ENCODE measurements at places on chromosomes 3 and 15. TPM values are rescaled to one million over a fixed set of nuclear protein-coding genes. Genes with fewer than 3 reads are reported as not detected.
A peak's percentile ranks its signal among the peaks of the same experiment; 100 is the strongest.

DNA sequence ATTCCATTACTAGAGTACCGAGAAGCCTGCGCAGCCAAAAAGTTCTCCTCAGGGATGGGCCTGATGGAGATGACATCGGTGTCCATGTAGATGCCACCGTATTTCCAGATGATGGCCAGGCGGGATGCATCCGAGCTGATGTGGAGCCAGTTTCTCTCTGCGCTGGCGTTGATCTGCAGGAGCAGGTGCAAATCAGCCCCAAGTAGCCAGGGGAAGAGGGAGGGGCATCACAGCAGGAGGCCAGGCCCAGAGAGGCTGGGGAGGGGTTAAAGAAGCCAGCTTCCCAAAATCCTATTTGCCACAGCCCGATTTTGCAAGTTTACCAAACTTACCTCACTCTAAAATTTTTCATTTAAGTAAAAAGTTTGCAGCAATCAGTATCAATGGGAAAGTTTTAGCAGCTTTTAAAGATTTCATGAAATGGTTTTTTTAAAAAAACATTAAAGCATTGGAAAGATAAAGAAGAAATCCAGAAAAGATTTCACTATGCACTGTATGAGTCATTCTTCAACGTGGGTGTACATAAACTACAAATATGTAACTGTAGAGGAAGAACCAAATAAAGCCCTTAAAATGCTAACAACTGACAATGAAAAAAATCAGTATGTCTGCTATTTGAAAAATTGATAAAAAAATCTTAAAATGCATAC is 7.4 kb downstream of the A4GNT start:
- no peak for ATAC-seq

Gene SYNPR
- not detected for total RNA-seq

- ATAC-seq = peak; percentile 48
These were observed 182.2 kb downstream of the WDR76 start for GRCh38 chr15:44009038-44009437.

DNA sequence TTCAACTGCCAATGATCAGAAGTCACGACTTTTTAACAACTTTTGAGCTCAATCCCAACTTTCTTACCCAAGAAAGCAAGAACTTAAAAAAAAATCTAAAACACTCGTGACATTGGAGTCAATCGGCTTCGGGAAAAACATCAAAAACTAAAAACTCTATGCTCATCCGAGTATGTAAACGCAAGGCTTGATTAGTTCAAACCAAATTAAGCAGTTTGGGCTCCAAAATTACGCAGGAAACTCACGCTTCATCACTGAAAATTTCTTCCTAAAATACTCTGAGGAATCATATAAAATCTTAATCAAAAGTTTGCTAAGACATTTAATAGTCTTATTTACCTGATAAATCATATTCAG is 1.6 kb downstream of the TRA2B start:
- ATAC-seq = no peak

- ATAC-seq = no peak
These were observed 9.8 kb upstream of the ANKDD1A start for GRCh38 chr15:64901914-64902313.

- no peak for ATAC-seq
These were observed 270.8 kb upstream of the TOPAZ1 start for GRCh38 chr3:43970920-43971319.

GRCh38 chr3:196642434-196642833 is 2.9 kb downstream of the NRROS start:
- no peak for ATAC-seq

Gene CLDN18
- total RNA-seq = not detected

Gene AHSG
- total RNA-seq = not detected

GRCh38 chr3:180531303-180532278 is 70.4 kb upstream of the TTC14 start:
- no peak for ATAC-seq

Gene MST1R
- 14.1 TPM for total RNA-seq

Gene CAV3
- total RNA-seq = not detected

GRCh38 chr15:78032671-78033070 is 44.8 kb downstream of the TBC1D2B start:
- no peak for ATAC-seq

DNA sequence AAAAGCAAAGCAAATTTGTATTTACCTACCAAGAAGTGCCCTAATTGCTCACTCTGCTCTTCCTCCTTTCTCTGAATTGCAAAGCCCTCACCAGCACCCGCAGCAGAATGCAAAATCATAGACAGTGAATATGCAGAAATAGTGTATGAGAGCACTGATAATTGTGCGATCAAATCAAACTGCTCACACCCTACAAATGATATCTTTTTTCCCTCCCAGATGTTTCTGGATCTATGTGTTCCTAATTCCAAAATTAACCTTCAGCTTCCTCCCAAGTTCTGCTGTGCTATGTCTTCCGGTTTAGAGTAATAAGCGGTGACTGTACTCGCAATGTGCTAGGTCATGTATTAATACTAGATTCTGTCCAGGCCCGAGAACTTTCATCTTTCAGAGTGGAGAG is 3.4 kb downstream of the GHSR start:
- no peak for ATAC-seq

Gene PLS1
- 12.5 TPM for total RNA-seq

GRCh38 chr3:127734754-127735473 is 62.2 kb downstream of the ABTB1 start:
- no peak for ATAC-seq

GRCh38 chr3:14057701-14058100 is 67.0 kb downstream of the CHCHD4 start:
- peak; percentile 52 for ATAC-seq

- ATAC-seq = no peak
These were observed 1.6 kb downstream of the BOC start for GRCh38 chr3:113212844-113213375.

Gene GP9
- total RNA-seq = not detected

DNA sequence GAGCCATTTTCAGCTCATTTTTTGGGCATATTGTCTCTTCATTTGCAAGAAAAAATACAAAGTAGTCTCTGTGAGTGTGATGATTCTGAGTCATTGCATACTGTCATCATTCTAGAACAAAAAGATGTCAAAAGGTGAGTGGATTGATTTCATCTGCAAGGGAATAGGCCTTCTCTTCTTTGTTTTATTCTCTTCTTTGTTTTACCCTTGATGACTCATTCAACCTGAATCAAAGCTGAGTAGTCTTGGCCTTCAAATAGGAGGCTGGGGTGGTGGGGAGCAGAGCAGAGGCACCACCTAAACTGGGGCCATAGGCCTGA is 25.4 kb downstream of the CYP19A1 start:
- peak; percentile 49 for ATAC-seq

Gene EXD1
- not detected for total RNA-seq

Gene SCN11A
- 0.04 TPM for total RNA-seq

DNA sequence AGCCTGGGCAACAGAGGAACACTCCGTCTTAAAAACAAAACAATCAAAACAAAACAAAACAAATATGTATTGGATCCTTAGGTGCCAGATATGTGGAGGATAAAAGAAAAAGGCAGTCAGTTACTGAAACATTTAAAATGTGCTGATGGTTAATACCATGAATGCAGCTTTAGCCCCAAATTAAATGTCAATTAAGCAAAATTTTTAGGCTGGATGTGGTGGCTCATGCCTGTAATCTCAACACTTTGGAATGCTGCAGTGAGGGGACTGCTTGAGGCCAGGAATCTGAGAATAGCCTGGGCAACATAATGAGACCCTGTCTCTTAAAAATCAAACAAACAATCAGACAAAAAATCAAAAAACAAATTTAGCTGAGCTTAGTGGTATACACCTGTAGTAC is 8.5 kb upstream of the CHMP2B start:
- no peak for ATAC-seq

GRCh38 chr3:8145661-8146060 is 356.0 kb upstream of the LMCD1 start:
- ATAC-seq = no peak

Gene IL16
- 2.7 TPM for total RNA-seq

Gene CRBN
- total RNA-seq = 20.9 TPM

DNA sequence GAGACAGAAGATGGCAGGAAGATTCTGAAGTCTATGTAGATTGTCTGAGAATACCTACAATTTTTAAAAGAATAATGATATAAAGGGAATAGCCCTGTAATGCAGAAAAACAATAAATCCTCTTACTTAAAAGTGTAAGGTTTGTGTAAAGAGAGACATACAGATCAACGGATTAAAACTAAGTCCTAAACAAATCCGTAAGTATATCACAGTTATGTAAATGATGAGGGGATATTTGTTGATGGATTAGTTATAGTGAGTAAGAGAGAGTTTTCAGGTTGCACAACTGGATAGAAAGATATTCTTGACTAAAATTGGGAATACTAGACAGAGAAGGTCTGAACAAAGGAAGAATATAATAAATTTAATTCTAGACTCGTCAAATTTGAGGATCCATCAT is 179.6 kb downstream of the TBC1D5 start:
- ATAC-seq = peak; percentile 66

- no peak for ATAC-seq
These were observed 14.8 kb downstream of the GK5 start for GRCh38 chr3:142210608-142211007.

Gene C3orf49
- total RNA-seq = not detected

- no peak for ATAC-seq
These were observed 257.7 kb upstream of the PROK2 start for GRCh38 chr3:72042397-72043203.

GRCh38 chr3:186386883-186387560 is 25.0 kb upstream of the DGKG start:
- ATAC-seq = no peak

GRCh38 chr3:98780343-98780742 is 17.2 kb downstream of the ST3GAL6 start:
- ATAC-seq = no peak

DNA sequence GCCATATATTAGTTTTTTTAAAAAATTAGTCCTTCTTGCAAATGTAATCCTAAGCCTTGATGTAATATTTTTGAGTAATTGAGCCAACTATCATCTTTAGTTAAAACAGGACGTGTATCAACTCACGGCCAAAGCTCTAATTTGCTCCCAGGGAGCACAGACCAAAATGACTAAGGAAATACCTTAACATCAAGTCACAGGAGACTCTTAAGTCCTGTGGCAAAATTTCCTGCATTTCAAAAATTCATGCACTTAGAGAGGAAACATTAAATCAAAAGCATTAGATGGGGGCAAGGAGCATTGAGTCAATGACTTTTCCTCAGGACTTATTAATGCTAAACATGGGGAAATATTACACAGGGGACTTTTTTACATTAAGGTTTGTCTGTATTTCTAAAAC is 276.0 kb downstream of the MFSD1 start:
- ATAC-seq = no peak

DNA sequence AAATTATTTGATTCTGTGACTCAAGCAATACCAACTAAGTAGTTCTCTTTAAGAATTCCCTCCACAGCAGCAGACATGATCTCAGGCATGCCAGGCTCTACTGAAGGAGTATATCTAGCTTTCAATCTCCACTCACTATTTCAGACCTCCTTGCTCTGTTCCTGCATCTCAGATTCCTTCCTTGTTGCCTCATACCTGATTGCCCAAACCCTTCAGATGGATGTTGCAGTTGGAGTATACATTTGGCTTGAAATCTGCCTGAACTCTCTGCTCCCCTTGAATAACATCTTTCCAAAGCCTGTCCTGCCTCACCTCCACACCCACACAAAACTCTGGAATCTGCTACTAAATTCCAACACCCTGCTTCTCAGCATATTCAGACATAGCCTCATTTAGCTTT is 19.8 kb upstream of the TM4SF4 start:
- ATAC-seq = no peak

- ATAC-seq = peak; percentile 76
These were observed 70.5 kb upstream of the BOC start for GRCh38 chr3:113140876-113141275.

Gene KLF15
- total RNA-seq = 0.60 TPM

DNA sequence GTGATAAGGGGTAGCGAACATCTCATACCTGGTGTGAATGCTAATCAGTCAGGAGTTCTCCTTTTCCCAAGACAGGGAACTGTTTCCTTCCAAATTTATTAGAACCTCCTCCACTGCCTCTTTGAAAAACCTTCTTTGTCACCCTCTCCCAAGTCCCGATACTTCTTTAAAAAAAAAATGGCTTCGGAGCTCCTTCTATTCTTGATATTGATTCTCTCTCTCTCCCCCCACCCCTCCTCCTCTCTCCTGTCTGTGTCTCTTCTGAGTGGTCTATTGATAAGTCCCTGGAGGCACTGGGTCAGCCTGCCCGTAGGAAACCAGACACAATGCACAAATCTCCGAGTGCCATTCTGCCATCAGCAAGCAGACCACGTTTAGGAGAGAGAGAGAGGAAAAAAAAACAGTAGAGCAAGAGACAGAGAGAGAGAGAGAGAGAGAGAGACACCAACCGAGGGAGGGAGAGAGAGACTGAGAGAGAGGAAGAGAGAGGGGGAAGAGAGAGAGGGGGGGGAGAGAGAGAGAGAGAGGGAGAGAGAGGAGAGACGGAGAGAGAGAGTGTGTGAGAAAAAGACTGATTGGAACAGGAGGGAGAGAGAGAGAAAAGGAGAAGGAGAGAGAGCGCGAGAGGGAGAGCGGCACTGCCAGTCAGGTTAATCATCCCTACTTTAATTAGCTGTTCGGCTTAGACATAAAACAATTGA is 160.9 kb downstream of the TIGIT start:
- no peak for ATAC-seq

GRCh38 chr3:128805772-128806171 is 73.6 kb upstream of the ACAD9 start:
- peak; percentile 77 for ATAC-seq

Gene PBRM1
- 41.6 TPM for total RNA-seq

Gene CHRNB4
- total RNA-seq = 0.72 TPM

DNA sequence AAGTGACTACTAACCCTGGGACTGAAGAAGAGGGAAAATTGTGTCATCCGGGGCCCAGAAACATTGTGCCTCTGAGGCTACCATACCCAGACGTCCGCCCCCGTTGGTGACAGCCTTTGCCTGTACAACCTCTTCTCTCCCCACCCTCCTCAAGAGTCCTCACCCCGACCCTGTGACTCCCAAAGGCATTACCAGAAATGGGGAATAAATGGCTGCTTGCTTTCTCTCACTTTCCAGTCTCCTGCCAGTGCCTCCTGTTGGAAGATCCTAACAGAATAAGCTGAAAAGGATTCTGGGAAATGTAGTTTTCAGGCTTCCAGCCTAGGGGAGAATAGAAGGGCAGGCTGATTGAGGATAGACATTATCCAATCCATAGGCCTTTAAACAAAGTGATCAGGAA is 30.8 kb upstream of the SLC25A36 start:
- ATAC-seq = no peak

DNA sequence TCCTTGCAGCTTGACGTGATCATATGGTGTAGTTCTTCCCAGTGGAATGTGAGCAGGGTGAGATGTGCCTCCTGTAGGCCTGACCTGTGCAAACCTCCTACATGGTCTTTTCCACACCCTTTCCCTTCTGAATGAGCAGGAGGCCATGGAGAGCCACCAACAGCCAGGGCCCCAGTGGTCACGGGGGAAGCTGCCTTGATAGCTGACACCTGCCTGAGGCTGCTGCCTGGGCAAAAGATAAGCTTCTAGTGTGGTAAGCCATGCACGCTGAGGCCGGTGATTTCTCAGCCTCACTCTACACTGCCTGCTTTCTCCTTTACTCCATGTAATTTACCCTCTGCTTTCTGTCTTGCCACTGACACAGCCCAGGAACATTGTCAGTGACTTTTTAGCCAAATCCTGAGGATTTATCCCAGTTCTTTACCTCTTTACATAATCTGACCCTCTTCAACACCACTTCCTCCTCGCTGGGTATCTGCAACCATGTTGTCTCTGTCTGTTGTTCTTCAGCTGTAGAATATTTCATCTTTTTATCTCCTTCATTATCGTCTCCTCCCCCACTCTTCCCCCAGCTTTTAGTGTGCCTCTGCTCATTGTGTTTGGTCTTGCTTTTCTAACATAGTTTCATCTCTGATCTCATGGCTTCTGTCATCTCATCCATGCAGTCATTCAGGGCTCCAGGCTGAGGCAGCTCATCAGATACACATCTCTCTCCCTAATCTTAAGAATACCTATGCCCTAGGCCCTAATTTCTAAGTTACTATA is 11.2 kb upstream of the KBTBD12 start:
- ATAC-seq = no peak

Gene ANKRD63
- not detected for total RNA-seq

Gene CCDC54
- not detected for total RNA-seq

Data from esophagus mucosa (tissue), 1 donor.